Forelimb muscle (tissue), 1 donor: ENCODE measurements at places on chromosomes 6 and 20. TPM values are rescaled to one million over a fixed set of nuclear protein-coding genes. Genes with fewer than 3 reads are reported as not detected.
A peak's percentile ranks its signal among the peaks of the same experiment; 100 is the strongest.

- DNase-seq: peak; percentile 73
Measured at GRCh38 chr6:108877046-108877751, 29.0 kb downstream of the ARMC2 start.

DNA sequence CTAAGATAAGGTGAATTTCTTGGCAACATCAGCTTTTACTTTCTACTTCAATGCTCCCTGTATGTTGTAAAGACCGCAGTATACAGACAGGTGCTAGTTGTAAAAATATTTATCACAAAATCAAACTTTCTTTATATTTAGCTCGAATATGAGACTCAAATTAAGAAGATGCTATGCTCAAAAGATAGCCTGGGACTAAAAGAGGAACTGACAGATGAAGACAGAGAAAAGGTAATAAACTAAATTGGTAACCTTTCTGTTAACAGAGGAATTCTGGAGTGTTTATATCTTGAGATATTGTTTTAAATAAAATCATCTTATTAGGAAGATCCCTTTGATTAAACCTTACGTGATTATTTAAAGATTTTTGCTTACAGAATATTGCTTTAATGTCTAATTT lies 19.5 kb downstream of the KIZ start:
- DNase-seq: no peak

IL17A gene
- polyA plus RNA-seq: not detected

C20orf144 gene
- polyA plus RNA-seq: 0.19 TPM

DNA sequence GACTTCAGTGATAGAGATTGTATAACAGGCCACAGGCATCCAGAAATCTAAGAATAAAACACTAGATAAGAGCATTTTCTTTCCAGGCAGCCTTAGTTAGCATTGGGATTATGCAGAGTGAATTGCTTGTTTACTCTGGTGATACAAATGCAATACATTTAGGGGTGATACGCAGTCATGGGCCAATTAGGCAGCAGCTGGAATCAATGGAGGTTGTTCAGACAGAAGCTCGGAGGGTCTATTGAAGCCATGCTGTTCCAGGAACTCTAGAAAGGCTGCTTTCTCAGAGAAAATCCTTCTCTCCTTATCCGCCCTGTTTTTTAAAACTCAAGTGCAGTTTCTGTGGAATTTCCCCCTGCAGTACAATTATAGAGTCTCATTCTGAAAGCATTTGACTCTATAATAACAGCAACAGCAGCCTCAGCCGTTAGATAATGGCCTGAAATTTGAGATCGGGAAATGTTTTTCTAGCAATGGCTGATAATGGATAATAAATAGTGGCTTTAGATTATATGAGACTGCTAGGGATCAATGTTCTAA lies 364.3 kb upstream of the HS3ST5 start:
- DNase-seq: no peak

- DNase-seq: no peak
Measured at GRCh38 chr20:60263725-60264709, 305.8 kb downstream of the CDH26 start.

GRCh38 chr6:126261792-126262421 lies 78.0 kb upstream of the CENPW start:
- DNase-seq: no peak
